Dorsolateral prefrontal cortex (tissue), 122 donors: ENCODE measurements at places on chromosomes 1 and 21. TPM values are rescaled to one million over a fixed set of nuclear protein-coding genes. Genes with fewer than 3 reads are reported as not detected.
A peak's percentile ranks its signal among the peaks of the same experiment; 100 is the strongest.

Gene RAB4A
- 81.6 TPM for total RNA-seq

Gene FAM151A
- total RNA-seq = not detected

Gene TMEM53
- 9.4 TPM for total RNA-seq

Gene FAM72C
- total RNA-seq = 0.61 TPM

Gene CA14
- 5.2 TPM for total RNA-seq

Gene NEGR1
- total RNA-seq = 122 TPM

Gene KIRREL1
- total RNA-seq = 2.4 TPM

DNA sequence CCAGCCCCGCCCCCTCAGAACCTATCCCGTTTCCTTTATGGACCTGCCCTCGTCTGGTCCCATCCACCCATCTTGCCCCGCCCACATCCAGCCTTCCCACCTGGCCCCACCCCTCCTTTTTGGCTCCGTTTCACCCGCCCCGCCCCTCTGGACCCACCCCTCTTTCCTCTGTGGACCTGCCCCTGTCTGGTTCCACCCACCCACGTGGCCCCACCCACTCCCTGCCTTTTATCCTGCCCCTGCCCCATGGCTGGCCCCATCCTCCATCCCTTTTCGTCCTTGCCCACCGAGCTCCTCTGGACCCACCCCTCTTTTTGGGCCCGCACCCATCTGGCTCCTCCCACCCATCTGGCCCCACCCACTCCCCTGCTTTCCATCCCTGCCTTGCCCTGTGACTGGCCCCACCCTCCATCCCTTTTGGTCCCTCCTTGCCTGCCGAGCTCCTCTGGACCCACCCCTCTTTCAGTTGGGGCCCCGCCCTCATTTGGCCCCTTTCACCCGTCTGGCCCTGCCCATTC, 177.3 kb downstream of the CAMTA1 start:
- DNase-seq = no peak

- no peak for DNase-seq
Observed at GRCh38 chr1:177935638-177936415, 34.0 kb downstream of the SEC16B start.

DNA sequence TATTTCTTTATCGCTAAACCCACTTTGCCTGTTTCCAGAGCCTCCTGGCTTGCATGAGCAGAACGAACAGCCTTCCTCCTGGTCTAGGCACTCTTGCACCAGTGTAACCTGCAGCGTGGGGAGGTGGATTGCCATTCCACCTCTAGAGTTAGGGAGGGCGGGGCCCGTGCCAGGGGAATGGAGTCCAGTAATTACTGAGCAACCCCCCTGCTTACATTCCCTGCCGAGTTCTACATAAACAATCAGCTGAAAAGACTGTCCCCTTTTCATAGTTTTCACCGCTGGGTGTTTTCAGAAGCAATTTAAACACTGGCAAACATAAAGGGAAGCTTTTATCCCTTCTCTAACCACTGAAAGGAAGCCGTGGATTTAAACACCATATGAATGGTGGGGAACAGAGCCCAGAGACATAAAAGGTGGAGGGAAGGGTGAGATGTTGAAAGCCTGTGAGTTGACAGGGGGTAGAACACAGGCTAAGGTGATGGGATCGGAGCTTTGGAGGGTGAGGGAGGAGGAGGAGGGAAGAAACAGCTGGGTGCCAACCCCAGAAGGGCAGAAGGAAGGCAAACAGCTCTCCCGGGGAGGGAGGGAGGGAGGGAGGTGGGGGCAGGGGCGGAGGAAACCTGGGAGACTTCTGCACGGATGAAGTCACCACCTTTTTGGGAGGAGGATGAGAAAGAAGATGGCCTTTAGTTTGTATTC, 68.0 kb upstream of the WDR26 start:
- no peak for DNase-seq

- no peak for DNase-seq
Observed at GRCh38 chr1:180392020-180392419, 110.4 kb downstream of the ACBD6 start.

DNA sequence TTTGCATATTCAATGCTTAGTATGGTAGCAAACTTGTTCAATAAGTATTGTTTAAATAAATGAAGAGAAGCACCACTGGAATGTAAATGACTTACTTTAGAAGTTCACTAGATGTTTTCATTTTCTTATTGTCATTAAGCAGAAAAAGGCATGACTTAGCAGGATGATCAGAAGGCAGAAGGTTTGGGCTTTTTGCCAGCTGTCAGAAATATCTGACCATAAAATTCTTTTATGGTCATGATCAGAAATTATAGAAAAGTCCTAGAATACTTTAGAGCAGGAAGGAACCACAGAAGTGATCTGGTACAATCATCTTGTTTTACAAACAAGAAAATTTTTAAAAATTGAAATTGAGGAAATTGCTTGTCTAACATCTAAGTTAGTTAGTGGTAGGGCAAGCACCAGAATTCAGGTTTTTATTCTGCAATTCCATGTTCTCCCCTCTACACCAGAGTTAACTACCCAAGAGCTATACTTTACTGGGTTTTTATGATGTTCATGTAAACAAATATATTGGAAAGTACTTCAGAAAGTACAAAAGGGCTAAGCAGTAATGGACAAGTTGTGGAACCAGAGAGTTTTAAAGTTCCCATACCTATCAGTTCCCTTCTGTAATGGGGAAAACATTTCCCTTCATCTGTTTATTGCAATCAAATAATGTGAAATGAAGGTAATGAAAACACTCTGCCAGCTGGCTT, 10.1 kb downstream of the FMO5 start:
- no peak for DNase-seq

DNA sequence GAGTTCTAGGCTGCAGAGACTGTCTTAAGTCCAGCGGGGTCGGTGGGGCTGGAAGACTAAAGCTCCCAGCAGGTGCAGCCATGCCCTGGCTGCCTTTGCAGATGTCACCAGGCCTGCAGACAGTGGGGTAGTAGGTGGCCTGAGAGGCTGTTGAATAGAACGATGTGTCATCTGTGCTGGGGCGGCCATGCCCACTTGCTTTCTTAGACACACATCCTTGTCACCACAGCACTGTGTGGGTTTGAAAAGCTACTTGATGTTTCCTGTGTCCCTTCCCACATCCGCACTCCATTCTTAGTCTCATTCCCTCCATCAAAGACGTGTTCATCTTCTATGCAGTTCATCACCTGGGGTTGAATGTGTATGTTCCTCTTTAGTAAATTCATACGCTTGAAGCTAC, 184.5 kb upstream of the TMEM51 start:
- DNase-seq = peak; percentile 72

GRCh38 chr1:43056981-43057391, 98.3 kb upstream of the SLC2A1 start:
- no peak for DNase-seq

GRCh38 chr21:25509862-25510261, 97.4 kb downstream of the MRPL39 start:
- DNase-seq = no peak

DNA sequence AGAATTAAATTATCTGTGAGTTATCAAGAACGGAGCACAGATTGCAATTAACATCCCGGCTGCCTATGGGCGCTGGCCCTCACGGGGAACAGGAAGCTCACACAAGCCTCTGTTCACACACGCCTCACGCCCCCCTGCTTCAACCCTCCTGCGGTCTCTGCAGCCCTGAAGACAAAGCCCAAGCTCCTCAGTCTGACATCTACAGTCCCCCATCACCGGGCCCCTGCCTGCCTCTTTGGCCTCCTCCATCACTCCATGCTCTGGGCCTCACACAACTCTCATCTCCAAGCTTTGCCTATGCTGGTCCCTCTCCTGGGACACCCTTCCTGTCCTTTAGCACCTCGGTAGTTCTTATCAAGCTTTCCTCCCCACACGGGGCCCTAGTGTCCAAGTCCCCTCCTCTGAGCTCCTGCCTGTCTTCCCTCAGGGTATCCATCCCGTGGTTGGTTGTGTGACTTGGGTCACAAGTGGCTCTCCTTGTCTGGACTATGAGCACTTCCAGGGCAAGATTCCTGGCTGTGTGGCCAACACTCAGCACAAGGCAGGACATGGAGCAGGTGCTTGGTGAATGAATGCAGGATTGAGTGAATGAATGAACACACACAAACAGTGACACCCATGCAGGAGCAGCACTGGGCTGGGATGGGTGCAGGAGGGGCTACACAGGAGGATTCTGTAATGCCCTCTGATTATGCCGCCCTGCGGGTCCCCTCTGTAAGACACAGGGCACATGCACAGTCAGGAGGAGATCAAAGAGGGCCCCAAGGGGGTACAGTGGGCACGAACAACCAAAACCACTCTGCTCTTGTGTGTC, 116.1 kb downstream of the DMRTB1 start:
- DNase-seq = no peak

GRCh38 chr1:3790500-3790923, 5.8 kb downstream of the LRRC47 start:
- DNase-seq = no peak

DNA sequence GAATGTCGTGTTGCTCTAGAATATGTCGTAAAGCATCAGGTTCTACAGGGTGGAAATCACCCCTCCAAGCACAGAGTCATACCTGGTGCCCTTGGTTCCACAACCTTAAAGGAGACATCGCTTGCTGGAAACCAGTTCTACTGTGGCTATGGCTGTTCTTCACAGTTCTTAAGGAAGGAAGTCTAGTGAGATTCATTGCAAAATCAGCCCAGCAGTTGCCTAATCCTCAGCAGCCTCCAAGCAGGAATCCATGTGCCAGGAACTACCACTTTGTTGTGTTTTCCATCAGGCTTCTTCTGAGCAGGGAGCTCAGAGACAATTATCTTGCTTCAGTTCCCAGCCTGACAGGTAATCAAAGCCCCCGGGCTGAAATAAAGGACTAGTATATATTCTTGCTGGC, 45.0 kb upstream of the SLC35F3 start:
- no peak for DNase-seq

DNA sequence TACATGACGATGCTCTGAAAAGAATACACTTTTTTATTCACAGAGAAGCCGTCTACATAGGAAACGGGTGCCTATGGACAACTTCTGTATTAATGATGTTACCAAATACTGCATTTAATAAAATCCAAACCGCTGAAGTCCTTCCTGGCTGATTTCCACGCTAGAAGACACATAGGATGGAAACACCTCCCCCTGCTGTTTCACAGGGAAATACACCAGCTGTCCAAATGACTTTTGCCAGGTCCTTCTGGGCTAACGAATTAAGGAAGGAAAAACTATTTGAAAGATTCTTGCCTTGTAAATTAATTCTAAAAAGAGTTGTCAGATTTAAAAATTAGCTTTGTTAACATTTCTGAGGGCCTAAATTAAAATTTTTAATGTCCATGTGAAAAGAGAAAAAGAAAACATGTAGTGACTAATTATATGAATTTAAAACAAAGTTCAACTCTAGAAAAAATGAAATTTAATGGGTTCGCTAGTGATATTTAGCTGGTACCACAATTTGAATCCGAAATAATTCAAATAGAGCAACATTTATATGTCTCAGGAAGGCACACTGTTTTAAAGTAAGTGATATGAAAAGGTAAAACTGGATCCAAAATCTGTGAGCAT, 146.0 kb downstream of the RERE start:
- DNase-seq = no peak

- DNase-seq = no peak
Observed at GRCh38 chr1:167899253-167899681, 14.7 kb downstream of the ADCY10 start.

- DNase-seq = no peak
Observed at GRCh38 chr1:157566484-157567300, 14.4 kb upstream of the FCRL5 start.

DNA sequence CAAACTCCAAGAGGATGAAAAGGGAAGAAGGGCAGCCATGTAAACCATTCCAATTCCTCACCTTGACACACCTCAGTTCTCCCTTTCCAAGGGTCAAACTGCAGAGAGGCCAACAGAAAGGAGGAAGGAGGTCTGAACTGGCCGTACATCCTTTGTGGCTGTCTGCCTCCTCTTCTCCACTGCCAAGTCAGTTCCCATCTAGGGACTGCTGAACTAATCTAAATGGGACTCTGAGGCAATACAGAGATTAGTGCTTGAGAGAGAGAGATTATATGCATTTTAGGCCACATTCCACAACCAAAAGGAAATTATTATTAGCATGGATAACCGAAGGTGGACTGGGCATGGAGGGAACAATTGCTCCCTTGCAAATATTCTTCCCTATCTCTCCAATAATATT, 2.7 kb downstream of the ARHGEF11 start:
- no peak for DNase-seq

DNA sequence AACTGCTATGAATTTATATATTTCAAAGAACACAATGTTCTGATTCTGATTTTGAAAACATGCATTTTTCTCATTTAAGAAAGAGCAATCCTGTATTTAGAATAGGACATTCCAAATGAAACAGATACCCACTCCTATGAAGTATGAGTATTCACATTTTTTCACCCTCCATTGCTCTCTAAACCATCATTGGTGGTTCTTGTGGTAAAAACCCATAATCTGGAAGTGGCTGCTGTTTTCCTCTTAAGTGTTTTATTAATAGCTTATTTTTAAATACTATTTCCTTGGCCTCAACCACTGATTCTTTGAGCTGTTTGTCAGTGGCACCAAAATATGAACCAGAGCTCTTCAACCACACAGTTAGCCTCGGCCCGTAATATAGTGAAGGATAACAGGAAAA, 60.0 kb upstream of the ADAM30 start:
- no peak for DNase-seq

DNA sequence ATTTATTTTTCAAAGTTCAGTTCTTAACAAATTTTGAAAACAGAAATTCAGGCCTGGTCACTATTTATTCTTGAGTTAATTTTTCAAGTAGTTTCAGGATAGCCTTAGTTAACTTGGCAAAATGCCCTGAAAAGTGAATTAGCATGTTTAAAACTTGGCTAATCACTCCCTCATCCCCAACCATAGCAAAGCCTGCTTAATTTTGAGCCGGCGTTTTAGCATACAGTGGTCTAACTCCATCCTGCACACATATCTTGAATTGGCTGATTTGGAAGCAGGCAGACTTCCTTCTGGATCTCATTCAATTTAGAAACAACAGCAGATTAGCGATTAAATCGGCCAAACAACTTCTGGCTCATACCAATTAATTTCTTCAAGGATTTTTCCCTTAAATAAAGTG, 439.2 kb downstream of the PTBP2 start:
- DNase-seq = no peak

DNA sequence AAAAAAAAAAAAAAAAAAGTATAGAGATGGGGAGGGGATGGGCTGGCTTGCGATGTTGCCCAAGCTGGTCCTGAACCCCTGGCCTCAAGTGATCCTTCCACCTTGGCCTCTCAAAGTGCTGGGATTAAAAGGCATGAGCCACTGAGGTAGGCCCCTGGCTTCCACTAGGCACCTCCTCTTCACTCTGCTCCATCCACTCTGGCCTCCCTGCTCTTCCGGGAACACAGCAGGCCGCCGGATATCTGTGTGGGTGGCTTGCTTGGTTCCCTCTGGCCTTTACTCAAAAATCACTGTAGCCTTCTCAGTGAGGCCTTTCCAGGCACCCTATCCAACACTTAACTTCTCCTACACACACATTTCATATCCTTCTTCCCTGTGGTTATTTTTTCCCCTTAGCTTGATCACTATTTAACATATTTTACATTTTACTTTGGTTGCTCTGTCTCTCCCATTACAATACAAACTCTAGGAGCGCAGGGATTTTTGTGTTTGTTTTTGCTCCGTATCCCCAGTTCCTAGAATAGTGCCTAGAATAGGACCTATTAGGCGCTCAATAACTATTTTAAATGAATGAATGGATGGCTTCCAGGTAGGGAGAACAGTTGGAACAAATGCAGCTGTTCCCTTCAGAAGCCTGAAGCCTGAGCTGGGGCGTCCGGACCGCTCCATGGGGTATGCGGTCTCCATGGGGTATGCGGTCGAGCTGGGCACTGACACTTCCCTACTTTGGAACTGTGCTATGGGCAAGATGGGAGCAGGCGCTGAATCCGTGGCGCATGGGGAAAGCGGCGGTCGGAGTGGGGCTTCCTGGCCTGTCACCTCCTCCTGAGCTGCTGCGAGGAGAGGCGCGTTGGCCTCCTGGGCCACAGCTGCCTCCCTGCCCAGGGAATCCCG, 46.7 kb downstream of the H3-3A start:
- no peak for DNase-seq
